ENCODE measurements at places on chromosomes 7 and 10.

DNA sequence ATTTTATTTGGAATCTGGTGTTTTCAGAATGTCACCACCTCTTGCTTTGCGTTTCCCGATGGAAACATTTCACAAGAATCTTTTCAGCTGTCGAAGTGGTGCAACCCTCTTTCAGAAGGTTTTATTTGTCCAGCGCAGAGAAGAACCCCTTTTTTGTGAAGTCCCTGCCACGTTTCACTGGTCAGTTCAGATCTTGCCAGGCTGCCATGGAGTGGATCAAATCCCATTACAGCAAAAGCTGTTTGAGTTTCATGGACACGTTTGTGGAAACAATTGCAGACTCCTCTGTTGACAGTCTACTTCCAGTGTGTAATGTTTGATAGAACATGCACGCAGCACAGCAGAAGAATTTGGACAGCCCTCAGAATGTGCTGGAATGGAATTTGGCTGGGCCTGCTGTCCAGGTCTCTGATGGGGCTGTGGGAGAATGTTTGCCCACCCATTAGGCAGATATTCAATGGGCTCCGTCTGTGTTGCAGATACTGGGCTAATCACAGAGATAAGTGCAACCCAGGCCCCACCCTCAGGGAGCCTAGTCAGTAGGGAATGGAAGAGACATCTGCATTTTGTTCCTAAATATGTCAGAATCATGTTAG, 143.2 kb downstream of the GRK5 start:
- DNase-seq, result no peak

DNA sequence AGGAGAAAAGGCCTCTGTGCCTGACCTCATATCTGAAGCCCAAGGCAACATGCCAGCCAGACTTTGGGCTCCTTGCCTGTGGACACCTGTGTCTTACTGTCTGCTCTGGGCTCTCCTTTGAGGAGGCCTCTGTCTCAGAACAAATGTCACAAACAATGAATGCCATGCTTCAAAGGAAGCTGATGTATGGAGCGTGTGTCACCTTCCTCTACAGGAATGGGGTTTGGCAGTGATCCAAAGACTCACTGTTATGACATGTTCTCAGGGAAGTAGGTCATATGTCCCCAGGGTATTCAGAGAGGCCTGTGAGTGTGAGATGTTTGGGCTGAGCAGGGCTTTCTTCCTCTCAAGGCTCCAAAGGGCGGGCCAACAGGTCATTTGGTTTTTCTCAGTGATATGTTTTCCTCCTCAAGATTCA, 38.4 kb downstream of the PTPRE start:
- no peak for DNase-seq

DNA sequence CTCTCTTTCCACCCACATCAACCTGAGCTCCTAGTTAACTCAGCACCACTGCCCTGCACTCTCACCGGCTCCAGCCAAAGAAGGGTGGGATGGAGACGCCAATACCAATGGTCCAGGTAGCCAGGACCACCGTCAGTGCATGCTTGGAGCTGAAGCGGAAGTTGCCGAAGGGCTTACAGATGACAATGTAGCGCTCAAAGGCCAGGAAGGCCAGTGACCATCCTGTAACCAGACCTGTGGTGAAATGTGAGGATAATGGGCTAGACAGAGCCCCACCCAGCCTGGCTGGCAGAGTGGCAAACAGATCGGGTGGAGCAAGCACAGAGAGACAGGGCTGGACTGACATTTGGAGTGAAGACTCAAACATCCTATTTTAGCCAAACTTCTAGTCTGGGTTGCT, 673 bp downstream of the OPN1SW start:
- DNase-seq, result no peak

GRCh38 chr7:26726051-26726450, 138.3 kb downstream of the SKAP2 start:
- no peak for DNase-seq

- no peak for DNase-seq
These were observed 133.8 kb upstream of the ZNF92 start for GRCh38 chr7:65239707-65240352.

DNA sequence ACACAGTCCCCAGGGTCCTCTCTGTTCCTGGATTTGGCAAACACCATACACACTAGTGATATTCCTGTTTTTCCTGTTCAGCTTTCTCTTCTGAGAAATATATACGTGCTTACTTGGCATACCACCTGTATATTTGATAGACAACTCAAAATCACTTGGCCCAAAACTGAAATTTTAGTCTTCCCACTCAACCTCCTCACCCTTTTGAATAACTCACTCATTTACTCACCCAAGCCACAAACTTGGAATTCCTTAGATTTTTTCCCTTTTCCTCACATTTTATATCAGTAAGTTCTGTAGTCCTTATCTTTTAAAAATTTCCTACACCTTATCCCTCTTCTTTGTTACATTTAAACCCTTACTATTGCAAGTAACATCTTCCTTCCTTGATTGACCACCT, 143.4 kb downstream of the PPP1R3A start:
- DNase-seq, result no peak

DNA sequence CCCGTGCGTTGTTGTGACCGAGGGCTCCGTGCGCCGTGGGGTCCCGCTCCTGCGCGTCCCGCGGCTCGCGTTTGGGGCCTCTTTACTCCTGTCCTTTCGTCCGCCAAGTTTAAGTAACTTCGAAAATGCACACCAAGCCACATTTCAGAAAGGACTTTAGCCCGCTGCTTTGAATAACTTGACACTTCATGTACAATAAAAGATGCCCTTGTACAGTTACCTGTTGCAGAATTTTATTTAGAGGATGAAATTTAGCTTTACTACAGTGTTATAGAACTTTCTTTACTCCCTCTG, 459 bp downstream of the SUGCT start:
- DNase-seq, result no peak

- no peak for DNase-seq
These were observed 10.7 kb upstream of the KPNA7 start for GRCh38 chr7:99218406-99219184.

DNA sequence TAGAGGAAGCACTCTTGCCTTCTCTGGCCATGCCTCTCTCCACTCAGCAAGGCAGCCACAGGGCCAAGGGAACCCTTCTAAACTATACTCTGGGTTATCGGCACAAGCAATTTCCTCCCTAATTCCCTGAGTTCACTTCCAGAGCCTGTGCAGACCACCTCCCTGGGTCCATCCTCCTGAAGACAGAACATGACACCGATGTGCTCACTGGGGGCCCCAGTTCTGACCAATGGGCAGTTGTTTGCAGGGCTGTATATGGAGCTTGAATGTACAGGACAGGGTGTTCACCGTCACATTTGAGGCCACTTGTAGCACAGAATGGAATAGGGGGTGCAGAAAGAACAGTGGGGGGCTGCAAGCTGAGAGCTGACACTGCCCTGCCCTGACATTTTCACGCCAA, 77.7 kb downstream of the TFEC start:
- DNase-seq, result no peak

GRCh38 chr10:110076559-110077318, 69.0 kb downstream of the ADD3 start:
- no peak for DNase-seq

GRCh38 chr7:137846549-137846826, 286 bp downstream of the DGKI start:
- DNase-seq, result no peak

DNA sequence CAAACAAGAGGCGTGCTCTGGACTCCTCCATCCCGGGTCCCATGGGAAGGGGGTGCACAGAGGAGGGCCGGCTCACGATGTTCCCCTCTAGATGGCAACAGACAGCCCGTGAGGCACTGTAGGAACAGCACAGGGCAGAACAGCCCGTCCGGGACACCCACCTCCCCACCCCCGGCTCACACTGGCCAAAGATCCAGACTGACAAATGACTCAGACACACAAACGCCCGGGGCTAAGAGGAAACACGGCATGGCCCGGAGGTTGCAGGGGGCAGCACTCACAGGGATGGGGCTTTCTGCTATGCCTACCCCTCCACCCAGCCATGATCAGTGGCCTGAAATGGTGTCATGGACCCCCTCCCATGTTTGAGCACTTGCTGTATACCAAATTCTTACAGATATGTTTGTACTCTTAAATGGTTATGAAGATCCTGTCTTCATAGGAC, 4.9 kb upstream of the ELN start:
- DNase-seq, result no peak

GRCh38 chr7:157239571-157240270, 97.1 kb upstream of the DNAJB6 start:
- no peak for DNase-seq

DNA sequence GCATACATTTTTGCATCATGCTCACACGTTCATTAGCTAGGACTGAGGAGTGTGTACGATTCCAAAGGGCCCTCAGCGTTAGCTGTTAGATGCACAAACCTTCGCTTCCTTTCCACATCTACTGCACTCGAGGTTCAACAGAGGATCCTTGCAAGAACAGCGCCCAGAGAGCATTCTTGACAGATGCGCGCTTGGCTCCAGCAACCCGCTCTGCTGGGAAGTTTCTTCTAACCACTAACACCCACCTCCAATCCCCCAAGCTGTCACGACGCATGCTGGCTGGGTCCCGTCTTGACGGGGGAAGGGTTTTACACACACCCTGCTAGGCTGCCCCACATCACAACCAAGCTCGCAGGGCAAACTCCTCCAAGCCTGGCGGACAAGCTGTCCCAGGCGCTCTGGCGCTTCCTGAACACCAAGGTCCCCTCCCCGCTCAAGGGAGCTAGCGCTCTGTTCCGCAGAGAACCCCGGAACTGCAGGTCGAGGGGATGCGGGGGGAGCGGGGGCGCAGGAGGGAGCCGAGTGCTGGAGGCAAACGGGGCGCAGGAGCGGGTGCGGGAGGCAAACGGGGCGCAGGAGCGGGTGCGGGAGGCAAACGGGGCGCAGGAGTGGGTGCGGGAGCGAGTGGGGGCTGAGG, 653 bp upstream of the ADRB1 start:
- no peak for DNase-seq

DNA sequence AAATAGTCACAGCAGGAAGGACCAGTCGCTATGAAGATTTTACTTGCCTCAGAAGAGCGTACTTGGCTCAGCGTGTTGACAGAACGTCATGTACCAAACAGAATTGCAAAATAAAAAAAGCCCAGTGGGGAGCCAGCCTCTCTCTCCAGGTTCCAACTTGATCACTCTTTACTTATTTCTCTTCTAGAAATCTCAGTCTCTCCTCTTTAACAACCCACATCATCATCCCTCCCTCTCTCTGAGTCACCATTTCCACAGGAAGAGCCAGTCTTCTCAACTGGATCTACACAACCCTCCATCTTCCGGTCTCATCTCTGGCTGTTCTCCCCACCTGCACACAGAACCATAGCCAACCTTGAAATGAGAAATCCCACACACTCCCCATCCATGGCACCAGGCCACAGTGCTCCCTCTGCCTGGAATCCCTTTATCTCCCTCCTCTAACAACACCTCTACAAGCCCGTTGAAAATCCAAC, 718.3 kb downstream of the GRID1 start:
- no peak for DNase-seq

DNA sequence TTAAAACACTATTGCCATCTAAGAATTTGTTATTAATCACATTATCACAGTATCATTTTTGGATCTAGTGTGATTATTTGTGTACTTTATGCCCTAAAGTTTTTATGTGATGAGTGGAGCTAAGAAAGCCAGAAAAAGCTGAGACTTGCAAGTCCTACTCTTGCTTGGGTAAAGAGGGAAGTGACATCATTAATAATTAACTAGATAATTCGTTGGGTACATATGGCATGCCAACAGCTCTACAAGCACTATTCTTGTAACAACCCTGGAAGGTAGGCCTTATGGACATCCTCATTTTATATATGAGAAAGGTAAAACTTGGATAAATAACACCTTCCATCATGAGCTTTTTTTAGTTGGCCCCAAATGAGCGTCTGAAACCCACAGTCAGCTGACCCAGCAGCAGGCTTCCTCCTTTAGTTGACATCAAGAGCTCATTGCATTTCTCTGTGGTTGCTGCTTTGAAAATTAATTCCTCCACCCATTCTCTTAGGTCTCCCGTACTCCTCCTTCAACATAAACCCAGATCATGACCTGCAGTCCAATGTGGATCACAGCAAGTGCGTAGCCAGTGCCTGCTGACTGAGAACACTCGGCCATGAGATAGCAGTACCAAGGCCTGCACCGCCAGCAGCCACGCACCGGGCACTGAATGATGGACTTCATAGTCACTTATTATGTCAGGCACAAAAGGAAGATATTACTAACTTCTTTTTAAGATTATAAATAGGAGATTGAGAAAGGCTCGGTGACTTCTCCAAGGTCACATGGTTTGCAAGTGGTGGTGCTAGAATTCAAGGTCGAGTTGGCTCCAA, 292.0 kb upstream of the AOAH start:
- no peak for DNase-seq

DNA sequence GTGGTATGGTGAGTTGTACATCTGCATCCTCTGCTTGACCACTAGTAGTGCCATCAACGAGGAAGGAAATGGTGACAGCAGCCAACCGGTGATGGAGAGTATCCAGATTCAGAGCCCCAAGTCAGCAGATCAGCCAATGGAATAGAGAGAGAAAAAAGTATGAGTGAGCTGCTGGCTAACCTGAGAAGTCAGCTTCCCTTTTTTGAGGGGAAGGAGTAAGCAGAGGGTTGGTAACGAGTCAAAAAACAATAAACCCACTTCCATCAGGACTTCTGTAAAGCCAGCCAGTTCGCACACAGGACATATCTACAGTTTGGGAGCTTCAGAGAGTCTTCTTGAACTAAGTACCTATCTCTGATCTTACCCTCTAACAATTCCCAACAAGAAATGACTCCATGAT, 8.9 kb downstream of the SLC25A28 start:
- no peak for DNase-seq

GRCh38 chr7:28564033-28564432, 151.7 kb downstream of the CREB5 start:
- no peak for DNase-seq

GRCh38 chr10:70652761-70653657, 19.3 kb upstream of the ADAMTS14 start:
- no peak for DNase-seq

GRCh38 chr10:122530177-122530576, 30.4 kb upstream of the DMBT1 start:
- no peak for DNase-seq

DNA sequence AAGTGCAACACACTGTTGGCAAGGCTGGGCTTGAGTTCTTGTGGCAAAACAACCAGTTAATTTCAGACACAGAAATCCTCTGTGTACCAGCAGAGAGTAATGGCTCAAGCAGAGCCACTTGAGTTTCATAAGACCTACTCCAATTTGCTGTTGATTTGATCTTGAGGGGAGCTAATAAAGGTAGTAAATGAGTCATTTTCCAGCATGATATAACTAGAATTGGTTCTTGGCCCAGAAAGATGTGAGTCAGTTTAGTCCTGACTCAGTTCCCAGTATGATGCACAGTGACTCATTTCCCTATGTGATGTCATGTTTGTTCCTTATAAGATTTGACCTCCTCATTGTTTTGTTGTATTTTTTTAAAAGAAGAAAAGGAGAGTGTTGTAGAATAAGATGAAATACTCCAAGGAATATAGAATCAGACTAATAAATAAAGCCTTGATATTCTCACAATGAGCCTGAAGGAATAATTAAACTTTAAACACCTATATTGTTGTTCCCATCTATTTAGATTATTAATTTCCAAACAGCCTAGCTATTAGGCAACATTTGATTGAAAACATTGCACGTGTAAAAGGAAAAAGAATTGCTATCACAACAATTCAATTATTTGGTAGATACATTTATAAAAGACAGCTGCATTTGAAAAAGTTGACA, 186.2 kb downstream of the REEP3 start:
- peak; percentile 22 for DNase-seq

GRCh38 chr7:41170466-41170865, 532.4 kb downstream of the INHBA start:
- no peak for DNase-seq
